ENCODE measurements at places on chromosomes 7 and 10. TPM values are rescaled to one million over a fixed set of nuclear protein-coding genes. Genes with fewer than 3 reads are reported as not detected.
A peak's percentile ranks its signal among the peaks of the same experiment; 100 is the strongest.

DNA sequence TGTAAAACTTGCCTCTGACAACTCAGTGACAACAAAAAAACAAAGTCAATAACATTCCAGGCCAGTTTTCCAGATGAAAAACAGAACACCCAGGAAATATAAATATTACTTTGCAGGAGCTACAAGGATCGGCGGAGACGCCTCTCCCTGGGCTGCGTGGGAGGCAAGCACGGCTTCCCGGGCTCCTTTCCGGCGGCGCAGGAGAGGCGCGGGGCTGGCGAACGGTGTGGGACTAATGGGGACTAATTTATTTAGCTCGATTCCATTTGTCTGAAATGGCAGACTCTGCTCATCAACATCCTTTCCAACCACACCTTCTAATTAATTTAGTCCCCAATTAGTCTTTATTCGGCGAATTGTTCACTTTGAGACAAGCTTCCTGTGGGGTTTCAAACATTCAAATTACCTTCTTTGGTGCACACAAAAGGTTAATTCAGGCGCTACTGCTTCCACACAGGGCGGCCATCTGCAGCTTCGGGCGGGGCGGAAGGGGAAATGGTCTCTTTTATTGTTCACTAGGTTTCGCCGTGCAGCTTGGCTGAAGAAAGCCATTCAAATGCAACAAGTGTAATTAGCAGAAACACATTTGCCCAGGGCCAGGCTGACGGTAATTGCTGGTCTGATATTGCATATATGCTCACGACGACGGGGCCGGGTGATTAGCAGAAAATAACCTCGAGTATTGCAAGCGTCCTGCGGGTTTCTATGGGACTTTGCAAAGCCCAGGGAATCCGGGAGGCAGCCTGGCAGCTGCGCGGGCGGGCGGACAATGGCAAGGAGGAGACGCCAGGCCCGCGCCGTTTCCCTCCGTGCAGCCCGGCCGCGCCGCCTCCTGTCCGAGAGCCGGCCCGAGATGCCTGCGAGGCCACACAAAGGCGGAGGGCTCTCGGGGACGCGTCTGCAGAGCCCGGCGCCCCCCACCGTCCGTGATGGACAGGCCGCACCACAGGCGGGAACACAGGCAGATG is 270.1 kb downstream of the PTPRN2 start:
- no peaks in the 10 kb centered on the region for H3K4me1 ChIP-seq
- no peak for DNase-seq
- no peak overlapping the region for H3K27ac ChIP-seq
- no peaks in the 10 kb centered on the region for H3K27me3 ChIP-seq
- H3K4me3 ChIP-seq: no peak overlapping the region

DNA sequence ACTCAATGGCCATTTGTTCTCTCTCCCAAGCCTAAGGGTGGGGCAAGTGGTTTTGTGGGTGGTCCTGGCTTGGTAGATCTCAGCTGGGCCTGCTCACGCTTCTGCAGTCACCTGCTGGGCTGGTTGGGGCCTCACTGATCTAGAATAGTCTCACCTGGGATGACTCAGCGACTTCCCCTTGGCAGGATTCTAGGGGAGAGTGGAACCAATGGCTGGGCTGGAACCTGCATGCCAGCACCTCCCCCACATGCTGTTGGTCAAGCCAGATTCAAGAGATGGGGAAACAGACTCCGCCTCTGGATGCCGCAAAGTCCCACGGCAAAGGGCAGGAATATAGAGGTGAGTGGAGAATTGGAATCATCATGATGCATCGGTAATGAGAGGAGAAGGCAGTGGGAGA is 292.9 kb upstream of the NPVF start:
- no peak overlapping the region for H3K4me3 ChIP-seq
- H3K27me3 ChIP-seq: no peaks in the 10 kb centered on the region
- H3K27ac ChIP-seq: no peak overlapping the region
- H3K36me3 ChIP-seq: no peaks in the 10 kb centered on the region
- DNase-seq: no peak

- no peak overlapping the region for H3K4me3 ChIP-seq
- H3K4me1 ChIP-seq: no peaks in the 10 kb centered on the region
- no peaks in the 10 kb centered on the region for H3K36me3 ChIP-seq
- H3K27ac ChIP-seq: no peak overlapping the region
- no peaks in the 10 kb centered on the region for H3K27me3 ChIP-seq
Observed at GRCh38 chr10:75070476-75070875, 41.0 kb upstream of the SAMD8 start.

DNA sequence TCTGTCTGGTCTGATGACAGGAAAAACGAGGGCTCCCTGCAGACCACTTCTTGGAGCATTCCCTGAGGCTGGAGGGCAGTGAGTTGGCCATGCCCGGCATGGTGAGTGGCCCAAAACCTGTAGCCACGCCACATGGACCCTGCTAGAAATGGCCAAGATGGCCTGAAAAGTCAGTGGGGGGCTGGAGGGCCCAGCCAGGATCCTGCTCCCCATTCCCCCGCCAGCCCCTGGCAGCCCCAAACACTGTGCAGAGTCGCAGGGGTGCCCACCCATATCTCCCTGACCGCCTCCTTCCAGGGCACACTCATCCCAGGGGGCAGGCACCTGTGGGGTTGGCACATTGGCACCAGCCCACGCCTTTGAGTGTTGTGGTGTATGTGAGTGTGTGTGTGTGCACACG is 18.7 kb upstream of the PPP2R2D start:
- no peaks in the 10 kb centered on the region for H3K4me1 ChIP-seq
- H3K27ac ChIP-seq: no peak overlapping the region
- no peaks in the 10 kb centered on the region for H3K36me3 ChIP-seq

GRCh38 chr7:105141068-105141467 is 127.1 kb downstream of the KMT2E start:
- no peaks in the 10 kb centered on the region for H3K27me3 ChIP-seq
- peaks cover 3% of the 10 kb centered on the region for H3K36me3 ChIP-seq
- H3K4me3 ChIP-seq: no peak overlapping the region
- no peak overlapping the region for H3K27ac ChIP-seq
- DNase-seq: no peak

DNA sequence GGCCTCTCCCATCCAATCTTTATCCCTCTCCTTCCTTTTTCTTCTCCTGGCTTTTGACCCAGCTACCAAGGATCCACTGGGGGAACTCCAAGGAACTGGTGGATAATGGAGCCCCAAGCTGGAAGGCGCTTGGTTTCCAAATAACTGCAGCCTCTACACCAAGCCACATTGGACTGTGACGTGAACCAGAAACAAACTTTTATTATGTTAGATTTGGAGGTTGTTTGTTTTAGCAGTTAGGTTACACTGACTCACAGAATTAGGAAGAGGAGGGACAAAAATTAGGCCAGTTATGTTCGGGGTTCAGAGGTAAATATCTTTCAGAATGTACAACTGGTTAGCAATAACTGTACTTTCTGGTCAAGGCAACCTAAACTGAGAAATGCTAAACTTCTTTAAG is 21.3 kb upstream of the ANK3 start:
- H3K36me3 ChIP-seq: no peaks in the 10 kb centered on the region
- no peaks in the 10 kb centered on the region for H3K4me1 ChIP-seq
- H3K27me3 ChIP-seq: no peaks in the 10 kb centered on the region
- no peak for DNase-seq

DNA sequence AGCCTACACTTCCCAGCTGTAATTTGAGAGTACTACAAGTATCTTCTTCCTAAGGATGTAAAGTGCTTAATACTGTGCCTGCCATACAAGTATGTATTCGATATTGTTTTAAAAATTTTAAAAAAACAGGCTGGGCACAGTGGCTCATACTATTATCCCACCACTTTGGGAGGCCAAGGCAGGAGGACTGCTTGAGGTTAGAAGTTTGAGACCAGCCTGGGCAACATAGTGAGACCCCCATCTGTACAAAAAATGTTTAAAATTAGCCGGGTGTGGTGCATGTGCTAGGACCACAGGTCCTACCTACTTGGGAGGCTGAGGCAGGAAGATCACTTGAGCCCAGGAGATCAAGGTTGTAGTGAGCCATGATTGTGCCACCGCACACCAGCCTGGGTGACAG is 8.3 kb downstream of the ARMC10 start:
- H3K4me3 ChIP-seq: no peak overlapping the region
- no peak for DNase-seq
- H3K36me3 ChIP-seq: no peaks in the 10 kb centered on the region
- H3K27me3 ChIP-seq: no peaks in the 10 kb centered on the region
- H3K27ac ChIP-seq: no peak overlapping the region

- H3K4me3 ChIP-seq: peak overlapping the region; percentile 41
- peak; percentile 73 for DNase-seq
- H3K27ac ChIP-seq: peak overlapping the region; percentile 71
- no peaks in the 10 kb centered on the region for H3K36me3 ChIP-seq
- peaks cover 4% of the 10 kb centered on the region for H3K4me1 ChIP-seq
- no peaks in the 10 kb centered on the region for H3K27me3 ChIP-seq
Observed at GRCh38 chr10:3624367-3624766, 160.6 kb downstream of the KLF6 start.

DNA sequence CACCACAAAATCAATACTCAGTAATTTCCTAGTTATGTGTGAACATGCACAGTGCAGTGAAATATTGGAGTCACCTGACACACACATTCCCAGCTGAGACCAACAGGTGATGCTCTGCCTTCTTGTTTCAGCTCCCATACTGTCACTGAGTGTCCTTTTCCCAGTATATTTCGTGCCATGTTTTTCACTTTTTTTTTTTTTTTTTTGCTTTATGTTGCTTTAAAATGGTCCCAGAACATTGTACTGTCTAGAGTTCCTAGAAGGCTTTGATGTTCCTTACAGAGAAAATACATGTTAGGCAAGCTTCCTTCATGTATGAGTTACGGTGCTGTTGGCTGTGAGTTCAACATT is 45.6 kb downstream of the ELAPOR2 start:
- no peaks in the 10 kb centered on the region for H3K36me3 ChIP-seq
- DNase-seq: no peak

GRCh38 chr10:12561307-12561706 is 212.0 kb downstream of the CAMK1D start:
- no peak overlapping the region for H3K4me3 ChIP-seq
- H3K4me1 ChIP-seq: no peaks in the 10 kb centered on the region
- DNase-seq: no peak

- no peaks in the 10 kb centered on the region for H3K36me3 ChIP-seq
- no peak for DNase-seq
- H3K4me1 ChIP-seq: no peaks in the 10 kb centered on the region
- H3K27ac ChIP-seq: no peak overlapping the region
Observed at GRCh38 chr7:108589874-108590273, 20.2 kb downstream of the DNAJB9 start.

DNA sequence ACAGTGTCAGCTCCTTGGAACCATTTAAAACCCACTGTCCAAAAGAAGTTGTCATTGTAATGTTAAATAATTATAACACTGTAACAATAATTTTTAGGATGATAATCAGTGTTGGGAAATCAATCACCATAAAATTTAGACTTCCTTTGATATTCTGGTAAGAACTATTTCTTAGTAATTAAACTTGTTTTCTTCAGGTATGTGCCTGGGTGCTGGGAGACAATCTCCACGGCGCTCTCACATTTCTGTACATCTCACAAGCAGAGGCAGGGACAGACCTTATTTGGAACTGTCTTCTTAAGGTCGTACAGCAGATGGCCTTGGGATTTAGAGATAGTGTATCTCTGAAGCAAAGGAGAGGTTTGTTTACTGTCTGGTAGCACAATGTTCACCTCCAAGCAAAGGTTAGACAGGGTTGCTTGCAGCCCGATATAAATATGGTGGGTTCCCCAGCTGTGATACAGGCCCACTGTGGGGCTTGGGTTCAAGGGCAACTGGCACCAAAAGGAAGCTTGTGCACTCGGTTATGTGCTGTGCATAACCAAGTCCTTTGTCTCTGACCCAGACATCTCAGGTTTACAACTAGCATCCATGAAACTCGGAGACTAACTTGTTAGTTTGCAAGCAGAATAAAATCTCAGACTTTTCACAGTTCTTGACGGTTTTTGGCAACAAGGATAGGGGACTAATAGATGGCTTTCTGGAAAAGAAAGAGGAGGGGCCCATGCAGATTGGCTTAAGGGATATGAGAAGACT is 125.5 kb downstream of the RNF32 start:
- H3K27me3 ChIP-seq: no peaks in the 10 kb centered on the region
- no peaks in the 10 kb centered on the region for H3K4me1 ChIP-seq
- no peak overlapping the region for H3K27ac ChIP-seq
- no peaks in the 10 kb centered on the region for H3K36me3 ChIP-seq
- DNase-seq: no peak

- DNase-seq: no peak
- no peaks in the 10 kb centered on the region for H3K4me1 ChIP-seq
Observed at GRCh38 chr7:11208883-11209465, 235.3 kb downstream of the PHF14 start.

DNA sequence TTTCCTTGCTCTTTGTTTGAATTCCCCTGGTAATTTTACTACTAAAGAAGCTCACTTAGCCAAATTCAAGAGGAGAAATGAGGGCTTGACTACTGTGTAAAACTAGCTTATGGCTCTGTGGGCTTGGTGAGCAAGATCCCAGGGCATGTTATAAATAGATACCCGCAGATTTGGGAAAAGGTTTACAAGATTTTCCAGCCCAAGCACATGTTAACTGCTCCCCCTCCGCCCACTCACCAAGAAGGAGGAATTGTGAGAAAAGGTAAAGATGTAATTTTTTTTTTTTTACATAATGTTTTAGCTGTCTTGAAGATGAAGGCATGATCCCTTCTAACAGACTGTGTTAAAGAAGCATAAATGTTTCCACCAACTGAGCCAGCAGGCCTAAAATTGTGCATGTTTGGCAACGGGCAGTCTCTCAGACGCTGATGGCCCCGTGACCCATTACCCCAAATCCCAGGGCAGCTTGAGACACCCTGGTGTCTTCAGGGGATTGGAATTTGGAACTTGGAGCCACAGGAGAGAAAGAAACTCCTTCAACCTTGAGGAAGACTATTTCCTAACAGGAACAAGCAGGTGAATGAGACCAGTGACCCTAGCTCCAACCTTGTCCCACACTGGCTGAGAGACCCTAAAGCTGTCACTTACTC is 429.8 kb upstream of the CELF2 start:
- H3K36me3 ChIP-seq: no peaks in the 10 kb centered on the region
- H3K4me3 ChIP-seq: no peak overlapping the region
- H3K27me3 ChIP-seq: no peaks in the 10 kb centered on the region
- DNase-seq: no peak
- H3K27ac ChIP-seq: peak overlapping the region; percentile 42

DNA sequence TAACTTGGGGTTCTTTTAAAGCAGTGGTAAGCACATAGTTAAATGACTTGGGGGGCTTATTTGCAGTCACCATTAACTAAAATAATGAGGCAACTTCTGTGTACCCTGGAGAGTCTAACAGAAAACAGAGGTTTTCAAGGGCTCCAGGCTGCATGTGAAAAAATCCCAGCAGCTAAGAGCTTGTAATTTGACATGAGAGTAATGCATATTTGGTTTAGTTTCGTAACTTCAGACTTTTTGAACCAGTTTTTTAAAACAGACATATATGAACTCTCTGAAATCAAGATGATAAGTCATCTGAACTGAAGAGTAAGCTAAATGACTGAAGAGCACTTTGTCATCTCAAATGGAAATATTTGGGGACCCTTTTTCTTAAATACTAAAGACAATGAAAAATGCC is 40.2 kb upstream of the IFRD1 start:
- no peaks in the 10 kb centered on the region for H3K36me3 ChIP-seq
- no peaks in the 10 kb centered on the region for H3K4me1 ChIP-seq
- DNase-seq: no peak
- no peaks in the 10 kb centered on the region for H3K27me3 ChIP-seq

Gene ELN
- total RNA-seq: 836 TPM

Gene NUTM2E
- total RNA-seq: not detected

Gene LIPM
- not detected for total RNA-seq

Gene MLXIPL
- total RNA-seq: 4.5 TPM

Gene TCF7L2
- 45.1 TPM for total RNA-seq

Gene GALNT11
- 45.8 TPM for total RNA-seq

Gene EVX1
- not detected for total RNA-seq

Gene ADAM22
- total RNA-seq: 8.4 TPM

Gene KCND2
- total RNA-seq: 4.2 TPM

Gene DENND2A
- 5.9 TPM for total RNA-seq

Gene BMPER
- 2.2 TPM for total RNA-seq

All from aorta (tissue), 5 donors.